ENCODE measurements at places on chromosomes 12 and 14.

DNA sequence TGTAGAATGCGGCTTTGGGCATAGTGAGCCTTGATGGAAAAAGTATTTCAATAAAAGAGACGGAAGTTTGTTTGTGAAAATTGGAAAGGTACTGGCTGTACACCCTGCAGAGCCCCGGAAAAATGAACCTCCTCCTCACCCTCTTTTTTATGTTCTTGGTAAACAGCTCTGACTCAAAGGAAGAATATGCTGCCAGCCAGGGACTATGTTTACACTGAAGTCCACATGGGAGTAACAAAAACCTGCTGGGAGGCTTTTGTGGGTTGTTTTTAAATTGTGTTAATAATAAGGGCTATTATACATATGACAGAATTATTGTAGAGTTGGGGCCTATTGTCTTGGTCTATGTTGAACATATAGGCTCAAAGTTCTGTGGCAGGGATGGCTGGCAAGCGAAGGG, 70.7 kb downstream of the TTC8 start:
- no peak for DNase-seq

DNA sequence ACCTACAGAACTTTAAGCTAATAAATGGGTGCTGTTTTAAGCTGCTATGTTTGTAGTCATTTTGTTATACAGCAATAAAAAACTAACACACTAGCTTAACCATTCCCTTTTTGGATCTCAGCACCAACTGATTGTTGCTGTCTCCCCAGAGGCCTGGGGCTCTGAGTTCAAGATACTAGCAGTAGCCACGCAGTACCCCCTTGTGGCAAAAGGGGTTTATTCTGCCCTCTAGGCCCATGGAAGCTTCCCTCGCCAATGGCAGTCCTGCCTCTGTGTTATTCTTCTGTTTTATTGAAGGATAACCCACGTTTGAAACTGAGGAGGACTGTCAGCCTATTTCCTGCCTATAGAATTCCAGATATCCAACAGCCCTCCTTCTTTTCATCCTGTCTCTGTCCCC, 455.3 kb upstream of the ATP2B1 start:
- no peak for DNase-seq

- no peak for DNase-seq
Observed at GRCh38 chr14:79412822-79413221, 798.5 kb downstream of the DIO2 start.

DNA sequence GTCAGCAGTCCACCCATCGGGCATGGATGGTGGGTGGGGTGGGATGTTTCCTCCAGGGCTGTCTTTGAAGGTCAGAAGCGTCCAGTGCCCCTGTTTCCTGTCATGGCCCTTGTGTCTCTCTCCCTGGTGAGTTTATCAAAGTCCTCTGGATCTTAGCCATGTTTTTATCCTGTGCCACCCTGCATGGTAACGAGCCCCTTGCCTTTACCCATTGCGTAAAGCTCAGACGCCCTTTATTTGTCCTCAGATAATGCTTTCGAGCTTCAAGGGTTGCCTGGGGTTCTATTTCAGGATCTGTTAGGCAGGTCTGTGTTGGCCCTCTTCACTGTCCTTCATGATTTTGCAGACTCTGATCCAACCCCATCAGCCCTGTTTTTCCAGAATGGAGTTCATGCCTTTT, 172.9 kb downstream of the TSPAN9 start:
- no peak for DNase-seq

DNA sequence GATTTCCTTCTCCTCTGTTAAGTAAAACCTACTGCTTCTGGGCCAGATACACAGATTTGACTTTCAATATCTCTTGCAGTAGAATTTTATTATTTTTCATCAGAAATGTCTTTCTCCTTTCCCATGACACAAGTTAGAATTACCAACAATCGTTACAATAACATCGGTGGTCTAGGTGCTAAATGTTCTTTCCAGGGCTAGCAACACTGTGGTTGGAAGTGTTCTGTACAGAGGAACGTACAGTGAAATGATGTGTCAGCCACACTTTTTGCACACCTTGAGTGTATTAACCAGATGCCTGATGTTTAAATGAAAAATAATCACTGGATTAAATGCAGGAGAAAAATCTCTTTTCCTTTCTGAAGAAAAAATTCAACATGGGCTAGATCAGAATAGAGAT, 27.7 kb upstream of the KLRD1 start:
- no peak for DNase-seq

DNA sequence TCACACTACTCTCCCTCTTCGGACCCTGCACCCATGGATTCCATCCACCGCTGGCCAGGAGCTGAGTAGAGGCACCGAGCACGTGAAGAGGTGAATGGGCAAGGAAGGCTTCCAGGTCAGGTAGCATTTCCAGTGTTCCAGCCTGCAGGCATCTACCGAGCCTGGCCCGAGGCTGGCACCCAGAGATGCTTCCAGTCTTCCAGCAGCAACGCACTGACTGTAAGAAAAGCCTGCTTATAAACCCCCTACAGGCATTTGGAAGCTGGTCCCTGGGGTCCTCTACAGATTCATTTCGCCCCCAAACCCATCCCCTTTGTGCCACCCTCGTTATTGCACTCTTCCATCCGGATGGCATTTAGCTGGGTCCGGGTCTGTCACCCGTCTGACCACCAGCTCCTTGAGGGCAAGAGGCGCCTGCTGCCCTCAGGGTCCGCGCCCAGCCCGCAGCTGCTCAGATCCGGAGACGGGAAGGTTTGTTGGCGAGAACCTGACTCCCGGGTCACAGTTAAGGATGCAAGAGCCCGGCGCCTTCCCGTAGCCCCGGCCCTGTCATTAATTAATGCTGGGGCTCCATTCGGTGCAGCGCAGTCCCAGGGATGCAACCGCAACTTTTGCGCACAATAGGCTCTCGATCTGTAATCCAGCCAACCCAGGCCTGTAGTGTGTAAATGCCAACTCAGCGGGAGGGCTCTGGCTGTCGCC, 614 bp upstream of the MARK3 start:
- DNase-seq, result no peak

- no peak for DNase-seq
Observed at GRCh38 chr12:100567945-100568344, 5.5 kb upstream of the GAS2L3 start.

- no peak for DNase-seq
Observed at GRCh38 chr14:37932481-37932880, 275.2 kb upstream of the SSTR1 start.

GRCh38 chr14:69281450-69282169, 21.7 kb downstream of the GALNT16 start:
- no peak for DNase-seq

Measured in T-helper 2 cell treated with Interferon-gamma antibody and Interleukin-4, amounts not matched to agents 5 μg/mL and 100 μg/mL, for 36 hours (primary cell).